Stimulated activated CD8-positive, alpha-beta memory T cell treated with anti-CD3 and anti-CD28 coated beads, Interleukin-4, amount 100 ng/mL, for 1 hour (primary cell): ENCODE measurements at places on chromosomes 3 and 15.

DNA sequence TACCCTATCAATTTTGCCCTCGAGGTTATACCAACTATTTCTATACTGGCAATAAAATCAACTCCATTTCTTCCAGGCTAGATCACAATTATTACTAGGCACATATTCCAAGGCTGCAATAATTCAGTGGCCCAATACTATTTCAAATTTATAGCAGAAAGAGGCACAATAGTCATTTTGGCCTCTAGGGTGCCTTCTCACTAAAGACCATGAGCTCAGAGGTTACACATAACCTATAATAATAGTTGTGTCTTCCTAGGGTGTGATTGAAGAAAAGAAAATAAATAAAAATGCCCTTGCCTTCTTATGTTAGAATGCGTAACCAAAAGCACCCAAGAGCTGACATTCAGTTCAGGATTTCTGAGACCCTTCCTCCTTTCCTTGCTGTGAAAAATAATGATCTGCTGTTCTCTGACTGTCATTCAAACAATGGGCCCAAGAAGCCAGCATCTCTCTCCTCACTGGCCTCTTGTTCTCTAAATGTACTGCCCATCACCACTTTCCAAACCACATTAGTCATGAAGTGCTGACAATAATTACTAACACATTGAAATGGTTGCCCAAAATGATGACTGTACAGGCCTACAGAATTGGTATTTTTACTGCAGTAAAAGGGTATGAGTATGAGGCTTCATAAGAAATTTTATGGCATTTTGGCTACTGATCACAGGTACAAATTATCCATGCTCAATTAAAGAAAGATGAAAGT is 244.8 kb downstream of the LRRN1 start:
- DNase-seq, result no peak

GRCh38 chr3:114496874-114497273 is 203.0 kb downstream of the TIGIT start:
- no peak for DNase-seq

GRCh38 chr3:25888892-25889524 is 99.1 kb downstream of the OXSM start:
- DNase-seq, result no peak

GRCh38 chr3:13420831-13421765 is 976 bp upstream of the NUP210 start:
- peak; percentile 46 for DNase-seq

DNA sequence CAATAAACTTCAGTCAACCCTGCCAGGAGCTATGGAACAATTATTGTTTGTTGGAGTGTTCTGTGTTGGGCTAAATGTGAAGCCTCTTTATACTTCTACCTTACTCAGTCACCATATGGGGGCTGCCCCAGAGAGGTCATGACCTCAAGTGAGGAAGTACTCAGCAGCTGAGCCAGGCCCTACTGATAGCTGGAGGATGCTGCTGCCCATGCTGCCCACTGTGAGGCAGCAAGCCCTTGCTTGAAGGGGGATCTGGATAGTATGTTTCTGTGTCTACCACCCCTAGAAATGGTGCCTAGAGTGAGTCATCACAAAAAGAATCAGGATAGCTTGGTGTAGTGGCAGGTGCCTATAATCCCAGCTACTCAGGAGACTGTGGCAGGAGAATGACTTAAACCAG is 4.5 kb upstream of the RPL24 start:
- no peak for DNase-seq

- DNase-seq, result no peak
These were observed 12.8 kb downstream of the THAP10 start for GRCh38 chr15:70879401-70879800.

DNA sequence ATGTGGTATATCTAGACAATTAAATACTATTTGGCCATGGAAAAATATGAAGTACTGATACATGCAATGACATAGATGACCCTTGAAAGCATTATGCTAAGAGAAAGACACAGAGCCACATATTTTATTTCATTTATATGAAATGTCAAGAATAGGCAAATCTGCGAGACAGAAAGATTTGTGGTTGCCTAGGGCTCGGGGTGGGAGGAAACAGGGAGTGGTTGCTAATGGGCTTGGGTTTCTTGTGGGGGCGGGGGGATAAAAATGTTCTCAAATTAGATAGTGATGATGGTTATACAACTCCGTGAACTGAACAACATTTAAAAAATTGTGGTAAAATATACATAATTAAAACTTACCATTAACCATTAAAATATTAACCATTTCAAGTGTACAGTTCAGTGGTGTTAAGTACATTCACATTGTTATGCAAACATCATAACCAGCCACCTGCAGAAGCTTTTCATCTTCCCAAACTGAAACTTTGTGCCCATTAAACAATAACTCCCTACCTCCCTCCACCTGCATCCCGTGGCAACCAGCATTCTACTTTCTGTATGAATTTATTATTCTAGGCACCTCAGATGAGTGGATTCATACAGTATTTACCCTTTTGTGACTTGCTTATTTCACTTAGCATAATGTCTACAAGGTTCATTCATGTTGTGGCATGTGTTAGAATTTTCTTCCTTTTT is 24.3 kb upstream of the ANP32A start:
- no peak for DNase-seq

DNA sequence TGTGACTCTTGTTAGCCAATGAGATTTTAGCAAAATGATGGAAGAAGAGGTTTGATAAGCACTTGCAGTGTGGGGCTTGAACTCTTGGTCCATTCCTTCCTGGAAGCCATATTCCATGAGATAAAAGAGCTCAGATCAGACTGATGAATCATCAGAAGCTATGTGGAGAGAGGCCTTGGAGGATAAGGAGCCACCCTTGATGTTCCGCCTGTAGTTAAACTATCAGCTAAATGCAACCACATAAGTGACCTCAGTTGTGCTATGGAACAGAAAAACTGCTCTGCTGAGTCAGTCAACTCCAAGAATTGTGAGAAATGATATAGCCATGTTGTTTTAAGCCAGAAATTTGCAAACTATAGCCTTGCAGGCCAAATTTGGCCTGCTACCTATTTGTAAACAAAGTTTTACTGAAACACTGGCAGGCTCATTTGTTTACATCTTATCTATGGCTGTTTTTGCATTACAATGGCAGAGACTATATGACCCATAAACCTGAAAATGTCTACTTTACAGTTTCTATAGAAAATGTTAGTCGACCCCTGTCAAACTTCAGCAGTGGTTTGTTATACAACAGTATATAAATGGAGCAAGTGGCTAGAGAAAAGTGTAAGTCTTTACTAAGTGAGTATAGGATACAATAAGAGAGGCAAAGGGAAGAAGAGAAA is 27.6 kb upstream of the GAP43 start:
- no peak for DNase-seq

DNA sequence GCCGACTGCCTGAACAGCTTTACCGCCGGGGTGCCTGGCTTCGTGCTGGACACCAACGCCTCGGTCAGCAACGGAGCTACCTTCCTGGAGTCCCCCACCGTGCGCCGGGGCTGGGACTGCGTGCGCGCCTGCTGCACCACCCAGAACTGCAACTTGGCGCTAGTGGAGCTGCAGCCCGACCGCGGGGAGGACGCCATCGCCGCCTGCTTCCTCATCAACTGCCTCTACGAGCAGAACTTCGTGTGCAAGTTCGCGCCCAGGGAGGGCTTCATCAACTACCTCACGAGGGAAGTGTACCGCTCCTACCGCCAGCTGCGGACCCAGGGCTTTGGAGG is 815 bp downstream of the SPINT1 start:
- no peak for DNase-seq

DNA sequence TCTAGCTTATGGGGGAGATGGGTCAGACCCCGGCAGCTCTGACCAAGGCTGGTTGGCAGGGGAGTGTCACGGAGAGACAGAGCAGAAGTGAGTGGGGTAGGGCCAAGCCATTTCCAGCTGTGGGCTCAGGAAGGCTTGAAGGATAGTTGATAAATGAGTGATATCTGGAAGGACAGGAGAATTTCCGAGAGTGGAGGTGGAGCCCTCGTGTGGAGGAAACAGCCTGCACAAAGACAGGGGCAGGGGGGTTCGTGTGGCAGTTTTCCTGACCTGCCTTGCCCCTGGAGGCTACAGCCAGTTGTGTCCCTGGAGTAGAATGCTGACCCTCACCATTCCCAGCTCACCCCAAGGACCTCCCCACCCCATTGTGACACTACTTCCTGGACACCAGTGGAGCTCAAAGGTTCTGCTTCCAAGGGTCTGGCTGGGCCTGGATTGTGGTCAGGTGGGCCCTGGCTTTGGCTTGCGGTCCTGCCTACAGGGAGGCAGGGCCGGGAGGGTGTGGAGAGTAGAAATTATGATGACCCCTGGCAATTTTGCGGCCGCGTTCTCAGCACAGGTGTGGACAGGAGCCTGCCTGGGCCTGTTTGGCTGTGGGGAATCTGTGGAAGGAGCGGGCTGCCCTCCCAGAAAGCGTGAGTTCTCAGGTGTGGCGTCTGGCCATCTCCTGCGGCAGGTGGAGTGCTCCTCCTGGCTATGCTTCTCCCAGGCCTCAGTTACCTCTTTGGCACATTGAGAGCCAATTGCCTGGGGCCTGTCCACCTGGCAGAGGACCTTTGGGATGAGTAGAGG is at the start of gene SLC22A14:
Gene SLC22A14, plus strand, starts transcription at position 400 of the 792 bp plus-strand sequence. CDS start 23,733 bp downstream, outside the sequence.
- DNase-seq, result no peak

- no peak for DNase-seq
These were observed 70.2 kb downstream of the EFCAB12 start for GRCh38 chr3:129358177-129358771.

- DNase-seq, result no peak
These were observed 46.0 kb upstream of the SMAD6 start for GRCh38 chr15:66655997-66656396.

DNA sequence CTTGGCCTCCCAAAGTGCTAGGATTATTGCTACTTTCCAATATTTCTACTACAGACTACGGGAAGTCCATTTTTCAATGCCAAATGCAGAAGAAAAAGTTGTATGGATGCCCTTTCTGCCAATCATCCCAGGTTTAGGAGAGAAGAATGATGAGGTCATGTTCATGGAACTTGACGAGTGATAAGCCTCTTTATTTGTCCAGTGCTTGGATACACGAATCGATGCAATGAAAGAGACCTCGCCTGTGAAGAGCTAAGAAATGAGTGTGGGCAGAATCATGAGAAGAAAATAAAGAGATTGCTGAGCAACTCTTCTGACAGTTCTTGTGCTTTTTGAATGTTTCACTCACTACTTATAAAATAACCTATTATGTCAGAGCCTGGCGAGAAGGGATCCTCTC is 996 bp upstream of the SLC28A1 start:
- no peak for DNase-seq
